AG09319 (cell line): ENCODE measurements at places on chromosomes 2 and 18.

DNA sequence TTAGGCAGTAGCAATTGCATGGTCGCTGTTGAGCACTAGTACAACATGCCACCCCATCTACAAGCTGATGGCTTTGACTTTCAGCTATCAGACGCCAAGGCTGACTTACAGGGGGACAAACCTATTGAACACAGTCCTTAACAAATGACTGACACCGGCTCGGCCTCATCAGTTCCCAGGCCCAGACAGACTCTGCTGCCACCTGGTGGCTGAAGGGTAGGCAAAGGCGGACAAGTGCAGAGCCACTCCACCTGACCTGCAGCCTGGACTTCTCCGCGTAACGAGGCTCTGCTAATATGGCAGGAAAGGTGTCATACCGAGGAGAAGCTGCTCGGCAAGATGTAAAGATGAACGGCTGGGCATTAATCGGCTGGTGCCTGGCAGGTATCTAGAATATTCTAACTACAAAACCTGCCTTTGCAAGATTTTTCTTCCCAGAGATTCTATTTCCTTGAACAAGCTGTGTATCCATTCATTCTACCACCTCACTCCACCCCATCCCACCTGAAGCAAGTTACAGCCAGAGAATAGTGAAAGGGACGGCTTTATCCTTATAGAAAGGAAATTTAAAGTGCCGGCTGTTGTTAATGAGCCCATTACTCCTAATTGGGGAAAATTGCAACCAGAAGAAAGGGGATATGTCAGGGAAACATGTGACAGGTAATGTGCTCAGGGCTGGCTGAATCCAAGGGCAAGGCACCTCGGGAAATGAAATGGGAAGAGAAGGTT, 67.4 kb downstream of the STEAP3 start:
- DNase-seq: no peak

DNA sequence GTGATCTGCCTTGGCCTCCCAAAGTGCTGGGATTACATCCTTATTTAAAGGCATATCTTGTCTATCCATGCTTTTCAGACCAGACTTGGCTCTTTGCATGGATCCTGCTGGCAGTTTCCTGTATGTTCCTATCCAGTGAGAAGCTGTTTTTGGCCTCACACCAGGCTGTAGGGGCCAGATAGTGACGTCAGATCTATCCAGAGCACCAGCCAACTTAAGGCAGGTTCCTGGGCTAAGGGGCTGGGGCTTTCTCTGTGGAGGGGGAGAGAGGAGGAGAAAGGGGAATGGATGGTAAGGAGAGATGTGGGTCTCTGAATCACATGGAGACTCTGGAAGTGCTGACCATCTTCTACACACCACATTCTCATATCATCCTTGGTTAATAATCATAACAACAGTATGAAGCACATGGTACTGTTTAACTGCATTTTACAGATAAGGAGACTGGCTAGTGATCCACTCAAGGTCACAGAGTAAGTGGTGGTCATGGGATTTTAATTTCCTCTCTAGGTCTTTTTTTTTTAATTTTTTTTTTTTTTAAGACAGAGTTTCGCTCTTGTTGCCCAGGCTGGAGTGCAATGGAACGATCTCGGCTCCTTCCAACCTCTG, 2.0 kb upstream of the FAM117B start:
- no peak for DNase-seq

DNA sequence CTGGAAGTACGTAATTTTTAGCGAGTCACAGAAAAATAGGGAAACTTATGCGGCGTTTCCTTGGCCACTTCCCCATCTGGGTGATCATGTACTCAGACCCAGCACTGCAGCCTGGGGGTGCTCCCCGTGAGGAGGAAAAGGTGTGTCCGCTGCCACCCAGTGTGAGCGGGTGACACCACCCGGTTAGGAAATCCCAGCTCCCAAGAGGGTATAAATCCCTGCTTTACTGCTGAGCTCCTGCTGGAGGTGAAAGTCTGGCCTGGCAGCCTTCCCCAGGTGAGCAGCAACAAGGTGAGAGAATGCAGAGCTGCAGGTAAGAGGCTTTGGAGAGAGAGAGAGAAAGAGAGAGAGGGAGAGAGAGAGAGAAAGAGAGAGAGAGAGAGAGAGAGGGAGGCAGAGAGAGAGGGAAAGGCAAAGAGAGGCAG, at the start of gene IL1R2:
IL1R2 (plus strand) TSS at position 240 of the 425 bp plus-strand sequence. CDS start 16,616 bp downstream, outside the sequence.
- no peak for DNase-seq

GRCh38 chr2:233820774-233821105, 33.6 kb downstream of the HJURP start:
- DNase-seq: no peak

- no peak for DNase-seq
These were observed 2.5 kb downstream of the ATP9B start for GRCh38 chr18:79071503-79072210.

GRCh38 chr18:22710673-22711191, 222.4 kb upstream of the RBBP8 start:
- DNase-seq: no peak

DNA sequence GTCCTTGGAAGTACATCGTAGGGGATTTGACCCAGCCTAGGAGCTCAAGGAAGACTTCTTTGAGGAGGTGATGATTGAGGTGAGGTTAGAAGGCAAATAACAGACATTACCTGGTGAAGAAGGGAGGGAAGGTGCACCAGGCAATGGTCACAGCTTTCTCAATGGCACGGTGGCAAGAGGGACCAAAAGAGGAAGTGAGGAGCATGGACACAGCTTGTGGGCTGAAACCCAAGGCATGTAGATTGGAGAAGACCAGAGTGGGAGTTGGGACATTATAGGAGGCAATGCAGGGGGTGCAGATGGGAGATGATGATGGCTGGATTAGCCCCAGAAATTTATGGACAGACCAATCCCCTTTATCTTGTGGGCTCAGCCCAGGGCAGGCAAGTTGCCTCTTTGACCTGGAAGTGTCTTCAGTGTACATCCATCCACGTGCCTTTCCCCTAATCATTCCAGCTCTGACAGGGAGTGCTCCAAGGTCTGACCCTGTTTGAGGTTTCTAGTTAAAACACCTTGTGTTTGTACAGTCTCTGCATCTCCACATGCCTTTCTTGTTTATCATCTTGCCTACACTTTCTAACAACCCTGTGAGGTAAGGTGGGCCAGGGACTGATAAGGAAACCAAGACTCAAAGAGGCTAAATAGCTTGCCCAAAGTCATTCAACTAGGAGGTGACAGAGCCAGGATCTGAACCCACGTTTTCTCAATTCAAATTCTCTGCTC, 59.1 kb downstream of the NRP2 start:
- no peak for DNase-seq

DNA sequence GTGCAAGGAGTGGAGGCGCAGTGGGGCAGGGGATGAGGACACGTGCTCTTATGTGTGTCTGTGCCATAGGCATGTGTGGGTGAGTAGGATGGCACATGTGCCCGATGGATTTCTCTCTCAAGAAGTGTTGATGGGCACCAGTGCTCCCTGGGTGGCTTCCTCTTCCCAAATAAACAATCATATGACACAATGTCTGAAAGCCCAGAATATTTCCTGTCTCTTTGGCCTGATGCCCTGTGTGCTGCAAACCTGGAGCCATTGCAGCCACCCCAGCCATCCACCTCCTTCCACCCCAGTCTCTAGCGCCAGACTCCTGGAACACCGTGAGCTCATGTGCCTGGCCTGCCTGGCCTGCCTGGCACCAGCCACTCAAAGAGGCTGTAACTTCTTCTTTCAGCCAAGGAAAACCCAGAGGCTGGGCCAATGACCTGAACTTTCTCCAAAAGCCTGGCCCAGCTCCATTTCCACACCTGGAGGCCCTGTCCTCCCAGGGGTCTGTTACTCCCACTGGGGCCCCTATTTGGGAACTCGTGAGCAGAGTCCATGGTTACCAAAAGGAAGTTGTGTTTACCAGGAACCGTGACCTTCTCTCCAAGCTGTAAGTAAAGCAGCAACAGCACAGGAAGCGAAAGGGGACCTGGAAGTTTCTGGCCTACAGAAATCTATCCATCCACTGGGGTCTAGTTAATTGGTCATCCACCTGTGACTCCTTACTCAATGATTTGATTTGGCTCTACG, 9.5 kb upstream of the ZBTB7C start:
- no peak for DNase-seq

GRCh38 chr18:10877987-10878386, 271.4 kb downstream of the PIEZO2 start:
- DNase-seq: no peak

GRCh38 chr2:211836409-211836808, 702.2 kb downstream of the ERBB4 start:
- DNase-seq: no peak

DNA sequence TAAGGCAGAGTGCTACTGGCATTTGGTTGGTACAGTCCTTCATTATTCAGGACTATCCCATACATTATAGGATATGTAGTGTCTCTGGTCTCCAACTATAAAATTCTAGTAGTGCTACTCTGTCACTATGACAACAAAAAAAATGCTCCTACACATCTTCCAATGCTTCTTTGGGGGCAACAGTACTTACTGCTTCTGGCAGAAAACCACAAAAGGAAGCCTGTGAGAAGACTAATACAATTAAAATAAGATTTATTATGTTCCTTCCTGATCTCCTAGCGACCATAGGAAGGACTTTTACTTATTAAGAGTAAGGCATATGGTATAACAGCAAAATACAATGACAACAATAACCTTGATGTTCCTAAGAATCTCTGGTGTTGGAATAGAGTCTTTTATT, 48.4 kb upstream of the CPO start:
- DNase-seq: no peak

GRCh38 chr2:8681786-8682692, at the start of gene ID2:
Gene ID2, plus strand, starts transcription at chr2:8682056. Its CDS starts 110 bp downstream, at chr2:8682166.
- peak; percentile 98 for DNase-seq

DNA sequence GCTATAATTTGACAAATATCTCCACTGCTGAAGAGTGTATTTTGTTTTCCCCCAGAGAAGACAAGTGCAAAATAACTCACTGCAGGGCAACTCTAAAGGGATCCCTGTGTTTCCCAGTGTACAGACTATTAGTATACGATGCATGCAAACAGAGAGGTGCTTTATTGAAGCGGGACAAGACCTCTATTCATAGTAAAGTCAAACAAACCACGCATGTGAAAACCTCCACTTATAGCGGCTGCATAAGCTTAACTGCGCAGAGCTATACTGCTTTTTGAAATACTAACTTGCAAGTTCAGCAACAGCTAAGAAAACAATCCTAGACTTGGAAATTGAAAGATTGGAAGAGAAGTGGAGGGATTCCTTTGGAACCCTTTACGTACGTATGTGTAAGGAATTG, 15.6 kb downstream of the RNF144A start:
- no peak for DNase-seq

DNA sequence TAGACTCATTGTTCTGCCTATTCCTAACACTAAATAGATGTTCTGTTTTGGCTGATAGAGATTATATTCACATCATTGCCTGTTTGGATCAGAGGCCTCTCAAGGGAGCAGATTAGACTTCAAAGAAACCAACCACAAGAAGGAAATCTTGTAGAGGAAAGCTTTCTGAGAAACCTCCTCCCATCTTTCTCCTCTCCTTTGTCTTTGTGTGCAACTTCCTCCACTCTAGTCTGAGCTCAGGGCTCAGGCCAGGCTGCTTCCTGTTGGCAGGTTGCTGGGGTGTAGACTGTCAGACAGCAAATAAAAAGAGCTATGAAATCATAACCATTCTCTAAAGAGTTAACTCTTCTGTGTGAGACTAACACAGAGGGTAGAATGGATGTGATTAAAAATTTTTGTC, 113.0 kb downstream of the TGFA start:
- no peak for DNase-seq

GRCh38 chr2:57882895-57883515, 163.6 kb upstream of the VRK2 start:
- no peak for DNase-seq

DNA sequence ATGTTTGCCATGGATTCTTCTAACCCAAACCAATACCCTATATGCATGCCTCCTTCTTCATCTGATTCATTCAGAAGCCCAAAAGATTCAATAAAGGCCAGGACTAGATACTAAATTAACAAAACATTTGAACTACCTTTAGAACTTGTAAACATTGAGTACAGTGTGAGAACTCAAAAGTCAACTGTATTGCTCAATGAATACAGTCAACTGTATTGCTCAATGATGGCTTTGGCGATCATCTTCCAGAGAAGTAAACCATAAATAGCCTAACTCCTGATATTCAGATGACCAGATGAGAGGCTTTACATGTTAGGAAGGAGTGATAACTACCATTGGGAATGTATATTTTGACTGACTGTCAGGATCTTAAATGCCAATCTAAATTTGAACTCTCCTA, 206.5 kb upstream of the ITGA4 start:
- DNase-seq: peak; percentile 5

DNA sequence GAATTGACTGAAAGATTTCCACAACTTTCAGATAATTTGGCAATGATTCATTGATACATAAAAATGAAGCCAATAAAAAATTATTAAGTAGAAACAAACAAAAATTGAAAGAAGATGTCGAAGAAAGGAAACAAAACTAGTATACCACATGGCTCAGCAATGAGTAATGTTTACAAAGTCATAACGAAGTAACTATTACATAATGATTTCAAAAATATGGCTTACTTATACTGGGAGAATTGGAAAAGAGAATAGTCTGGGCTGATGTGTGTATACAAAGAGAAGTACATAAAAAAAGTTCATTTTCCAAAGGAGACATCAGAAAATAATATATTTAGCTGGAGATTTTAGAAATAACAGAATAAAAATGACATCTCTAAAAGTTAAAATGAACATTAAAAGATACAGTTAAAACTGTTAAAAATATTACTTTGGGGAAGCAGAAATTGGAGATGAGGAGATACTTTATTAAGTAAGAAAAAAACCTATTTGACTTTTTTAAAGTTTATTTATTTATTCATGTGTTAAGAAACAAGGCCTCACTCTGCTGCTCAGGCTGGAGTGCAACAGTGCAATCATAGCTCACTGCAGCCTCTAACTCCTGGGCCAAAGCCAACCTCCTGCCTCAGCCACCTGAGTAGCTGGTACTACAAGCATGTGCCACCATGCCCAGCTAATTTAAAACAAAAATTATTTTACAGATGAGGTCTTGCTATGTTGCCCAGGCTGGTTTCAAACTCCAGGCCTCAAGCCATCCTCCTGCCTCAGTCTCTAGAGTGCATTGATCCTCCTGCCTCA, 409.7 kb upstream of the PIK3C3 start:
- no peak for DNase-seq

GRCh38 chr2:124804014-124804940, 779.2 kb downstream of the CNTNAP5 start:
- DNase-seq: no peak

DNA sequence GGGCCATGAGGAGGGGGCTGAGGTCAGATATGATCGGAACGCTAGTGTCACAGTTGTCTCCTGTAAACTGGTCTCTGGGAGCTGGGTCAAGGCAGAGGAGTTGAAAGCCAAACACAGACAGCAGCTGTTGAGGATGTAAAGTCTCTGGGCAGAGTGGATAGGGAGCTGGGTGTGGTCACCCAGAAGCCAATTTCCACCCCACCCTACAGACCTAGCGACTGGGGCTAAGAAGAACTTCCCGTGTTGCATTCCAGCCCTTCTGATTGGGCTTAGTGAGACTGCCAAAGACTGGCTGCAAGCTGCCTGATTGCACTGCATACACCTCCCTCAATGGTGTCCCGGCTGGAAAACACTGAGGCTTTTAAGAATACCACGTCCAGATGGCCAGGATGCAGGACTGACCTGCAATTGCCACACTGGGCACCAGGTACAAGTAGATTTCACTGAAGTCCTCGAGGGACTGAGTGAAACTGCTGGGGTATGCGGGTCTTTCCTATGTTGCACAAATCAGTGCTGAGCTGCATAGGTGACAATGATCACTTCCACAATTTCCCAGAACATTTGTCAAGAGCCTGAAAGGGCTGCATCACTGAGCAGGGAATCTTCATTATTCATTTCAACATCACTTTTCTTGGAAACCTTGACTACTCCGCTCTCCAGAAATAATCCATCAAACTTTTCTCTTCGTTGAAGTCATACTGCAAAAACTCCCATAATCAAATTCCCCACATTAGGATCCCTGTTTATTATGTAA, 43.1 kb upstream of the EML4 start:
- no peak for DNase-seq
